ENCODE measurements at places on chromosomes 1 and 21. TPM values are rescaled to one million over a fixed set of nuclear protein-coding genes. Genes with fewer than 3 reads are reported as not detected.

Gene GBP4
- total RNA-seq: 0.66 TPM

Gene DPYD
- 81.3 TPM for total RNA-seq

Gene POU3F1
- not detected for total RNA-seq

Gene PTGFR
- 28.9 TPM for total RNA-seq

Gene CD52
- not detected for total RNA-seq

Gene CFHR5
- total RNA-seq: not detected

Gene LIN9
- 1.9 TPM for total RNA-seq

Data from smooth muscle cell of the pulmonary artery (primary cell).